ENCODE measurements at places on chromosomes 3 and 15.

GRCh38 chr3:149449799-149450198, 24.7 kb upstream of the TM4SF4 start:
- no peak for DNase-seq

DNA sequence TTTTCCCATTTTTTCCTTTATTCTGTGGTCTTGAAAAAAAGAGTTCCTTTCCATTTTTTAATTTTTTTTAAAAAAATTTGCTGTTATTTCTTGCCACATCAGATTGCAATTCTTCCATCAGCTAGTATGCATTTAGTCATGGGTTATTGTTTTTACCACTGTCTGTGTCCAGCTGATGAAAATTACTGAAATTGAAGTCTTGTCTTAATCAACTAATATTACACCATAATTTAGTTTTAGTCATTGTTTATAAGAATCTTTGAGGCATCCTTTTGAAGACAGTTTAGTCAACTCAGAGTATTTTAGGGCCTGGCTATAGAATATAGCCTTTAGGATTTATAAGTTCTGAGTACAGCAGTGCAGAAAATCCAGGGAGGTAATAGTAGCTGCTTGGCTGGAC, 172.1 kb downstream of the LRTM1 start:
- no peak for DNase-seq

GRCh38 chr3:58553003-58553402, 16.0 kb upstream of the ACOX2 start:
- DNase-seq = no peak

DNA sequence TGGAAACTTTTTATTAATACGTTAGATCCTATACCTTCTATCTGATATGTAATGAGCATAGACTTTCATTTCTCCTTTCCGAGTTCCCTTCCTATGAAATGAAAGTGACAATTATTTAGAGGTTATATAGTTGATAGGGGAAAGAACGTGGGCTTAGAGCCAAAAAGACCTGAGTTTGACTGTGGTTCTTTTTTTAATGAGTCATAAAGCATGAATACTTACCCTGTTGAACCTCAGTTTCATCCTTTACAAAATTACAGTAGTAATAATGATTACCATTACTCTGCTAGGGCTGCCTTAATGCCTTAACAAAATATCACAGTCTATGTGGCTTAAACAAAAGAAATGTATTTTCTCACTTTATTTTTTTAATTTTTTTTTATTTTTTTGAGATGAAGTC, 75.9 kb downstream of the AGBL1 start:
- no peak for DNase-seq

GRCh38 chr3:113898892-113899291, 48.9 kb upstream of the ZDHHC23 start:
- no peak for DNase-seq

- no peak for DNase-seq
Measured at GRCh38 chr3:15450438-15451215, 23.2 kb downstream of the EAF1 start.

- DNase-seq = no peak
Measured at GRCh38 chr3:115062009-115062408, 85.1 kb downstream of the ZBTB20 start.

- no peak for DNase-seq
Measured at GRCh38 chr3:65532215-65532614, 506.5 kb downstream of the MAGI1 start.

GRCh38 chr3:71890356-71890931, 105.5 kb upstream of the PROK2 start:
- DNase-seq = no peak

DNA sequence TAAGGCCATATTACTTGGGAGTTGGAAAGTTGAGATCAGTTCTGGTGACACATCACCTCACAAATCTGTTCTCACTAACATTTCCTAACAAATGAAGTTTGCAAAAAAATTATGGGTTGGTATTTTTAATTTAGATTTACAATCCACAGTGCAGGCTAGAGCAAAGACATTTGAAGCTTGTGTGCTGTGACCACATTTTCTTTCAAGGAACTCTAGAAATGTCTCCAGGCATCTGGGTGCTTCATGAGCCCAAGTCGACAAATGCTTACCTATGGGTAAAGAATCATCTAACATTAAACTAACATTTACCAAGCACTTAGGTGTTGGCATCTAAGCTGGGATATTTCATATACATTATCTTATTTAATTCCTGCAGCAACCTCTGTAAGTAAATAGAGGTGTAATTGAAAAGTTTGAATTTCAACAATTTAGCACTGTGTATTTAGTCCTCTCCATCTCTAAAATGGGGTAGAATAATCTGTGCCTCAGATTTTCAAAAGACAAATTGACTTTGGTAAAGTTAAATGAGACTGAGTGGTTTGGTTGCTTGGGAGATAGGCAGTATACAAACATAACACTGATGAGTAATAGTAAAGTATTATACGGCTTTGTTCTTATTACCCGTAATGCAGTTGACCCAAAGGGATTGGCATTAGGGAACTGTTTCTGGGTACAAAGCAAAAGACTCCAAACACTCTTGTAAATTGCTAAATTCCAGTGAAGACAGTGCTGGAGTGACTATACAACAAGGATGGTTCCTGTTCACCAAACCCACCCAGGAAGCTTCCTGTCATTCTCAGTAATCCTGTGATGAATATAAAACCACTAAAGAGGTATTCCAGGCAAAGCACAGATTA, 162.5 kb downstream of the TPRG1 start:
- no peak for DNase-seq

- DNase-seq = no peak
Measured at GRCh38 chr15:73952171-73952912, 26.1 kb downstream of the LOXL1 start.

GRCh38 chr3:10387881-10388609, 67.1 kb upstream of the SEC13 start:
- DNase-seq = no peak

- DNase-seq = no peak
Measured at GRCh38 chr3:114284644-114285043, 9.2 kb upstream of the TIGIT start.

GRCh38 chr3:162738784-162739183, 1242.2 kb downstream of the OTOL1 start:
- DNase-seq = no peak

- no peak for DNase-seq
Measured at GRCh38 chr15:35533130-35534110, 12.5 kb downstream of the DPH6 start.

DNA sequence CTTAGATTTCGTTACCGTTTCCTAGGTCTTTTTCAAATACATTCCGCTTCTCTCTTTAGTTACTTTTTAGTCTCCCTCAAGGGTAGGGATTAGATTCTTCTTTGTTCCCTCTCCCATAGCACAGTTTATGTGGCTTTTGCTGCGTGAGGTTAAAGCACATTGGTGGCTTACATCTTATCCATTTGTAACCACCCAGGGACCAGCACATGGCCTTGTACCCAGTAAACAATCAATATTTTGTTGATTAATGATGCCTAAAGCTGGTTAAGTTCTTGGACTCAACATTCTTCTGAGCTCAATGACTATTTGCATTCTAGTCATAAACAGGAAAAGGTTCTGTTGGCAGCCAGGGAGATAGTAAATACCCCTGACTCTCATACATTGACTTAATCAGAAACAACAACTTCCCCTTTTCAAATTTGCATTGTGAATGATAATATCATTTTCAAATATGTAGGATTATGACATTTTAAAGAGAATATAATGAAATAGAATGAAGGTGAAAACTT, 60.2 kb downstream of the CACNA1D start:
- DNase-seq = no peak

- no peak for DNase-seq
Measured at GRCh38 chr3:181921220-181921619, 209.5 kb downstream of the SOX2 start.

DNA sequence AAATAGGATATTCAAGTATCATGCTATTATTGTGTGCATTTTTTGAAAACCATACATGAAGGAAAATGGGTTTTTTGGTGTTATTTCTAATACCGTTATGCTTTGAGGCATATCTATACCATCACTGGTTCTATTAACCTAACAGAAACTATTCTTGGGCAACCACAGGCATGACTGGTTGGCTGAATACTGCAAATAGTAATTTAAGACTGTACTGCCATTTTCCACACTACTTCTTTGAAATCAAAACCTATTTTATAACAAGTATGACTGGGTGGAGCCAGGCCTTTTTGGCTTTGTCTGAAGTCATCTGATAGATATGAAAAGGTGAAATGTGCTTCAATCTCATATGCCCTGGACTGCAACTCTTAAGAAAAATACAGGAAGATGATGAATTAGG, 115.1 kb downstream of the ULK4 start:
- DNase-seq = no peak

DNA sequence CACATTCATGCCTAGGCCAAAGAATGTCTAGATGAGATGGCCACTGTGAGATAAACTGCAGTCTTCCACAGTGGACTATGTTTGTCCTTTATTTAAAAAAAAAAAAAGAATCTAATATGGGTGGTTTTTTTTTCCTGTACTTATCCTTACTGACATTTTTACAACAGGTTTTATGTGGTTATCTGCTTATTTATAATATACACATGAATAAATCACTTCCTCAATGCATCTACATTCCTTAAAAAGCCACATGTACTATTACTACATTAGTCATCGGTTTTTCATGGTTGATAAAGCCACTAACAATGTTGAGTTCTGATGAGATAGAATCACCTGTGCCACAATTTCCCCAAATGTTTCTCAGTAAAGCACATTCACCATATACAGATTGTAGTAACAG, 341.3 kb upstream of the THBS1 start:
- no peak for DNase-seq

GRCh38 chr3:15102256-15102655, 3.3 kb upstream of the RBSN start:
- DNase-seq = no peak

GRCh38 chr15:26562336-26562735, 210.5 kb downstream of the GABRB3 start:
- no peak for DNase-seq

- no peak for DNase-seq
Measured at GRCh38 chr15:39022532-39023305, 458.1 kb upstream of the RASGRP1 start.

GRCh38 chr3:174767406-174767805, 91.7 kb upstream of the NAALADL2 start:
- DNase-seq = no peak

DNA sequence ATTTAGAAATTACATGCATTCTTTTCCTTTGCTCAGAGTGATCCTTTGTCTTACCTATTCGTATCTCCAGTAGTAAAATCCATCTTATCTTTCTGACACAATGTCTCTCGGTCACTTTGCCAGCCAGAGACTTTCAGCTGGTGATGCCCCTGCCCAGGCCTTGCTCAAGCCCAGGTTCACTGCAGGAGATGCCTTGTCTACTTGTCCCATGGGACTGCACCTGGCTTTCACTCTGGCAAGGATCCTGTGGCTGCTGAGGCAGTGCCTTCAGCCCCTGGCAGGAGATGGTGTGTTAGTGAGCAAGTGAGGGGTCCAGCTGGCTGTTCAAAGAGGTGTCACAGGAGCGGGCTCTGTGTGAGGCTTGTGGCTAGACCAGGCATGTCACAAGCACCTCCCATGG, 1268.9 kb downstream of the OTOL1 start:
- DNase-seq = no peak
